D721Med (cell line): ENCODE measurements at places on chromosomes 4 and X.

- no peak for DNase-seq
Observed at GRCh38 chr4:89549907-89550306, 242.3 kb upstream of the GPRIN3 start.

GRCh38 chr4:165515201-165515600 is 136.4 kb downstream of the CPE start:
- no peak for DNase-seq

- no peak for DNase-seq
Observed at GRCh38 chr4:1493540-1494287, 87.5 kb upstream of the NKX1-1 start.

GRCh38 chrX:134174859-134175258 is 62.1 kb upstream of the CCDC160 start:
- DNase-seq = no peak

GRCh38 chr4:70634482-70634881 is 5.9 kb downstream of the ENAM start:
- no peak for DNase-seq

DNA sequence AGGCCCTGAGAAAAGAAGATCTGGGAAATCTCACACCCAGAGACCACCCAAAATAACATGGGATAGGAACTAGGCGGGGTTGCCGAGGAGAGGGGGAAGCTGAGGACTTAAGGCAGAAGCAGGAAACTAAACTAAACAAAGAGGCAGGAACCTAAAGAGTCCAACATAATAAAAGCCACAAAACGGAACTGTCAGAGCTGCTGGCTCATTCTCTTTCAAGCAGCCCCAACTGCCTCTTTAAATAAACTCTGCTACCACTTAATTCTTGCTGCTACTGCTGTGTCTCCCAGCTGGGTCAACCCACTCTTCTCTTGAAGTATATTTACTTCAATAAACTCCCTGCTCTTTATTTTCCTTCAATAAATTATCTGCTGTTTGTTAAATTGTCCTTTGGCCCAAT is 44.5 kb downstream of the MAGEB16 start:
- no peak for DNase-seq

GRCh38 chrX:35374116-35374515 is 424.0 kb upstream of the MAGEB16 start:
- no peak for DNase-seq

- no peak for DNase-seq
Observed at GRCh38 chr4:10023806-10024205, 2.5 kb upstream of the SLC2A9 start.

DNA sequence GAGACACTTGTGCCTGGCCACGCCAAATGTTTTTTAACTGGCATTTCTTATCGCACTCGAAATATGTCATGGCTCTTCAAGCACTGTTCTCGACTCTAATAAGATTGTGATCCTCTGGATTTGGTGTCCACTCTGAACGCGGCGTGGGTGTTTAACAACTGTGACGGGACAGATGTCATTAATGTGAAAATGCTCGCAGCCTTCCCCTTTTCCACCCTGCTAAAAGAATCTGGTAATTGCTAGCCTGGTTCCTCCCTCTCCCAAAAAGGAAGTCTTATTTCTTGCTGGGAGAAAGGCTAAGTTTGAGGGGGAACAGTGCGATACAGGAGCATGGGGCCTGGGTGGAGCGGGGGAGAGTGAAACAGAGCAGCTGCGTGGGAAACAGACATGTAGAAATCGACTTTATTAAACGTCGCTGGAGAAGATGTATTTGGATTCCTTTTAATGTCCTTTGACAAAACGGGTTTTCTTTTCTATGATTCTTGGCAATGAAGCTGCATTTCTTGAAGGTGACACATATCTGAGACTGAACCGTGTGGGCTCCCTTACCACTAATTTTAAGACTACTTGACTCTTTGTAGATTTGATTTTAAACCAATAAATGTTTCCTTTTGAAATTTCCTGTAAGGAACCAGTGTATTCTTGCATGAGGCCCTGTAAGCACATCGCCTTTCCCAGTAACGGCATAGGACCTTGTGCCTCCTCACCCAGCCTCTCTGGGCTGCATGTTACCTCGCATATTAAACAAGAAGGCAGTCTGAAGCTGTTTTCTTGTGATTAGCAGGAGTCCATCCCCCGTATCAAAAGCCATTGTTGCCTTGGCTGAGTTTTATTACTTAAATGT is 17.8 kb downstream of the TBC1D1 start:
- DNase-seq = no peak

- DNase-seq = no peak
Observed at GRCh38 chrX:96480081-96480480, 204.6 kb upstream of the DIAPH2 start.

DNA sequence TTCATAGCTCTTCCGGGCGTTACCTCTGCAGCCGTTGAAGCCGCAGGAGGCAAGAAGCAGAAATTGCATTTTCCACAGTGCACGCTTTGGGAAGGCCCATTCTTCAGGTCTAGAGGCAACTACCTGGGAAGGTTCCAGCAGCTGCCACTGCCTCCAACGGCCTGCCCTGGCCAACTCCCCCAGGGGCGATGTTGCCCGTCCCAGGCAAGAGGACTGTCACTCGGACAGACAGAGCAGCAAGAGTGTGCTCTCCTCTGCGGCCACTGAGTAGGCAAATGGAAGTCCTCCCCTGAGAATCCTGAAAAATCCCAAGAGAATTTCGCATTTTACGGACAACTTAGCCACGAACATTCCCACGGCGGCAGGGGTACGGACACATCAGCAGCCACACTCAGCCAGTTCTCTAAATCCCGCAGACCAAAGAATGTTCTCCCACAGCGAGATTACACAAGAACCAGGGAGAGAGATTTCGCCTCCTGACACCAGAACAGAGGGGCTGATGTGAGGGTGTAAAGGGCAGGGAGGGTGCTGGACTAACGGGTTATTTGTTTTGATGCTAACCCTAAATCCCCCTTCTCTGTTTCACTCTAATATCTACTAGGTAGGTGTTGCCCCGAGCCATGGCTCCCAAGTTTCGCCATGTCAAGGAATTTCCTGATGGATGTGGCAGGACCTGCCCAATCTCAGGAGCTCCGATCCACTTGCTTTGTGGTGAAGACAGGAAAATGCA is 63.8 kb downstream of the SEPSECS start:
- DNase-seq = no peak

GRCh38 chr4:132827522-132827921 is 321.6 kb upstream of the PCDH10 start:
- DNase-seq = no peak

DNA sequence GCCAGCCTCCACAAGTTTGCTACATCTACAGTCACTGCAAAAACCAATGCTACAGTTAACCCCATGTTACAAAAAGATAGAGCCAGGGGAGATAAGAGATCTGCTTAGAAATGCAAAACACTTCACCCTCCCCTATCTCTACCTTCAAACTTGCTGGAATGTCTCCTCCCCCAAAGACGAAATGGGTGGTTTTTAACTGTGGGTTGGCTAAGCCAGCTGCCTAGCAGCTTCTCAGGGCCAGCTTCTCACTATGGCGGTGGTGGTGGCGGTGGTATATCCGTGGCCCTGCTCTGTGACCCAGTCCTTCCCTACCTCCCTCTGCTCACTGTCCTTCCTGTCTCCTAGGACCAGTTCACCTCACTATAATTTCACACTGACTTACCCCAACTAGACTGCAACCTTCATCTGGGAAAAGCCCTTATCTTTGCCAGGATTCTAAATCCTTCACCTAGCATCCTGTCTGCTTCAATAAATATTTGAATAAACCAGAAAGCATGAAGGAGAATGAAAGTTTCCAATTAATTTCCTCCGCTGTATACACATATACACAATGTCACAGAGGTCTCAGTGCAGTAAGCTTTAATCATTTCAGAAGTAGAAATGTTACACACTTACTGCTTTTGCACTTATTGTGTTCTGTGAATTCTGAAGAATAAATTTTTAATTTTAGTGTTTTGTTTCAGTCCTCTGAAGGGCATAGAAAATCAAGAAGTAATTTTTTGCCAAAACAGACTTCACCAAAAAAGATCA is 46.3 kb downstream of the SH3KBP1 start:
- no peak for DNase-seq

- DNase-seq = no peak
Observed at GRCh38 chr4:71132486-71132885, 139.0 kb downstream of the DCK start.

DNA sequence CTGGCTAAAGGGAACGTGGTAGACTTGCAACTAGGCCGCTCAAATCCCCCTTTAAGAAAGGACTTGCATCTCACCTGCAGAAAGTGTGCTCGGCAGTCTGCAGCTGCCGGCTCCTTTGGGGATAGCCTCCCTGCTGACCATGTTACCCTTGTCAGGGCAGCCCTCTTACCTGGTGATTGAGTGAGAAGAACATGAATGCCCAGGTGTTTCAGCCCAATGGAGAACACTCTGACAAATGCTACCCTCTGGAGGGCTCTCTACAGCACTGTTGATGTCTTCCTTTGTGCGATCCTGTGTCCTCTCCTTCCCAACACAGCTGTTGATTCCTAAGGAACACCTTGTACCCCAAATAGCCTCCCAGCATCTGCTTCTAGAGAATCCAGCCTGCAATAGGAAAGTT is 178.7 kb upstream of the LDB2 start:
- DNase-seq = no peak

- no peak for DNase-seq
Observed at GRCh38 chrX:151771726-151772125, 37.2 kb downstream of the CNGA2 start.

DNA sequence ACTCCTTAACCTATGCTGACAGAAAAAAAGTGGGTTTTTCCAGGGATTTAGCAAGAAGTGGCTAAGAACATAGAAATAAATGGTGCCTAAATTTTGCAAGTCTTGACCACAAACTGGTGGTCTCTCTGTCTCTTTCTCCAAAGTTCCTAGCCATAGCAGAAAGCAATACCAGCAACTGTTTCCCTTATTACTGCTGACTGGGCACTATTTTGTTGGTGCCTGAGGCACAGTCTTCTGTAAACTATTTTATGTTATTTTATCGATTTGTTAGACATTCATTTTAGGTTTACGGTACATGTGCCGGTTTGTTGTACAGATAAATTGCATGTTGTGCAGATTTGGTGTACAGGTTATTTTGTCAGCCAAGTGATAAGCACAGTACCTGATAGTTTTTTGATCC is 234.6 kb upstream of the TECRL start:
- no peak for DNase-seq

GRCh38 chrX:48068096-48068887 is 3.1 kb downstream of the ZNF630 start:
- no peak for DNase-seq

GRCh38 chr4:55304303-55304702 is 41.7 kb upstream of the SRD5A3 start:
- no peak for DNase-seq

DNA sequence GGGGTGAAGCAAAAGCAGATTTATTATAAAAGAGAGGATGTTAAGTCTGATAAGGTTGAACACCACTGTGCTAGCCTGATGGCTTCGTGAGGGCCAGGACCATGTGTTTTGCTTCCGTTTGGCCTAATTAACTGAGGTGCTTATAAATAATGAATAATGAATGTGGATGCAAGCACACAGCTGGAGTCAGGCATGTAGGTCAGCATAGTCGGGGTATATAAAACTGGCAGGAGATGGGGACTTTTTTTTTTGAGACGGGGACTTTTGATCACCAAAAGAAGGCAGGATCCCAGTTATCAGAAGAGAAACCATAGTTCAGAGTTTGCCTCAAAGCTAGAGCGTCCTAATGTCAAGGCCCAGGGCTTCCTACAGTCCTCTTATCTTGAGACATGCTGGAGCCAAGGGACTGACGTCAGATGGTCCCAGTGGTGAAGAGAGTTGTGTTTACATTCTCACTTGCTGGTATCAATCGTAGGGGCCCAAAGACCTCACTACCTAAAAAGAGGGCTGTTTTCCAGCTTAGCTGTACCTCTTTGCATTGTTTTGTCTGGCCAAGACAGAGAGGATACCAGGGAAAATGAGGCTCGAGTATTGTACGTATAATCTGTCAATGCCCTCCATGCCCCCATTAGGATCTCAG is 50.4 kb downstream of the RTL9 start:
- DNase-seq = no peak

DNA sequence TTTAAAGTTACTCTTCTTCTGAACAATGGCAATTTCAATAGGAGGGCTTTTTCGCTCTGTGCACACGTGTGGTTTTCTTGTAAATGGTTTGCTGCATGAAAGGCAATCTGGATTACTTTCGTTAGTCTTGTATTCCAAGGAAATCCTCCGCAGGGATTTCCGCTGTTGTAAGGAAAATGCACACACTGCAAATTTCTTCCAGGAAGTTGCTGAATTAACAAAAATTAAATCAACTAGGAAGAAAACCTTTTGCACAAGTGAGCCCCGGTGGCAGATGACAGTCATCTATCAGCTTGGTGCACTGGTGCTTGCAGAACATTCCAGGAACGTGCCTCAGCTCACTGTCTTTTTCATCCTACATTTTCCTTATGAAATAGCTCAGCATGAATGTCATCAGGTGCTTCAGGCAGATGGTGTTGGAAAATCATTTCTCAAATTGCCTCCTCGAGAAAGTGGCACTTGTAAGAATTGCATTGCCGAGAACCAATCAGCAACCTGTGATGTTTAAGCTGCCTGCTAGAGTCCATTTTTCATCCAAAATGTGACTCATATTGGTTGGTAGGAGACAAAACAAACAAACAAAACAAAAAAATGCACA is 272.4 kb upstream of the VCX start:
- DNase-seq = no peak

- DNase-seq = no peak
Observed at GRCh38 chr4:134905061-134905460, 703.5 kb upstream of the PABPC4L start.

GRCh38 chr4:110250023-110250387 is 51.6 kb upstream of the ELOVL6 start:
- no peak for DNase-seq

- DNase-seq = no peak
Observed at GRCh38 chr4:76977113-76977512, 27.6 kb downstream of the SEPTIN11 start.

DNA sequence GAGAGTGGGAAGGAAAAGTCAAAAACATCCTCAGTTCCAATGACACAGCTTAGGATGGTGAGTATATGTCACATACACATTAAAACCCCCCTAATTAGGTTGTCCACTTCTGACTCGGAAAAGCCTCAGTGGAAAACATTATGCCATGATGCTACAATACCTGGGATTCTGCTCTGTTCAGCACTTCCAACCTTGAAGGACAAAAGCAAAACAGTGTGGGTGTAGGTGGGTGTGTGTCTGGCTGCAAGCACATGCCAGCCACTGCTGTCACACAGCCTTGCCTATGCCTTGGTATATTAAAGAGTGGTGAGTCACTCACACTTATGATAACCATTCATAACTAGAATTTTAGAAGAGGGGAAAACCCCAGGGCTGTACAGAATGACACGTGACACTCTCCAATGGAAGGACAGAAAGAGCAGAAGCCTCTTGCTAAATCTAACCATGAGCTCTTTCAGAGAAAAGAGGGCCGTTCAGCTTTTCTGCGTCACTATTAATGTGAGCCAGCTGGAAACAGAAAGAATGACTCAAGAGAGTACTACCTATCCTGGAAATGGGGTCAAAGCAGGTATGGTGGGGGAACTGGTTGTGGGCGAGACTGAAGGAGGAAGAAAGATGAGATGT is 159.6 kb downstream of the TET2 start:
- DNase-seq = no peak

DNA sequence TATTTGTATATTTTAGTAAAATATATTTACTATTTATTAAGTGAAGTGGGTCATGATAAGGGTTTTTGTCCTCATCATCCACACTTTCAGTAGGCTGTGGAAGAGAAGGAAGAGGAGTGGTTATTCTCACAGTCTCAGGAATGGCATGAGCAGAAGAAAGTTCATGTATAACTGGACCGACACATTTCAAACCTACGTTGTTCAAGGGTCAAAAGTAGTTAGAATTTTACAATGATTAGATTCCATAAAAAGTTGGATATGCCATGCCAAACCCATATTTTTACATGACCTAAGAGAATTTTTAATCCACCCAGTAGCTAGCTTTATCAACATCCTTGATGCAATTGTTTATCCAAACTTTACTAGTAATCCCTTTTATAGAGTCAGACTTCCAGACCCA is 15.6 kb upstream of the MAGEA8 start:
- no peak for DNase-seq
